ENCODE measurements at places on chromosomes 1 and 21.

DNA sequence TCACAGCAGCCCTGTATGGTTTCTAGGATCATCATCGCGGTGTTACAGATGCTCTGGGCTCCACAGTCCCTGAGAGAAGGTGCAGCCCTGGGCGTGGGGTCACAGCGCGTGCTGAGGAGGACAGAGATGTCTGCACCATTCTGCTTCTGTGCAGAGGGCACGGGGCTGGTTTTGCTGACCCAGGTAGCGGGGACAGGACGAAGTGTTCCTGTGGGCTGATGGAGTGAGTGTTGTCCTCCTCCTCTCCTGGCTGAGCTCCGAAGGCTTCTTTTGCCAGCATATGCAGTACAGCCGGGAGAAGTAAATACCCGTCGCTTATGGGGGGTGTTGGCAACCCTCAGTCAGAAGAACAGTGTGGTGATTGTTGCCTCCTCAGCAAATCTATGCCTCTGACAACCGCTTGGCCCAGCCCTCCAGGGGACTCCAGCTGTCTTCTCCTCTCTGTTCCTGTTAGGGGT is 101.5 kb downstream of the DDX20 start:
- no peak for DNase-seq

- no peak for DNase-seq
These were observed 51.3 kb downstream of the DNAJC6 start for GRCh38 chr1:65360648-65361047.

DNA sequence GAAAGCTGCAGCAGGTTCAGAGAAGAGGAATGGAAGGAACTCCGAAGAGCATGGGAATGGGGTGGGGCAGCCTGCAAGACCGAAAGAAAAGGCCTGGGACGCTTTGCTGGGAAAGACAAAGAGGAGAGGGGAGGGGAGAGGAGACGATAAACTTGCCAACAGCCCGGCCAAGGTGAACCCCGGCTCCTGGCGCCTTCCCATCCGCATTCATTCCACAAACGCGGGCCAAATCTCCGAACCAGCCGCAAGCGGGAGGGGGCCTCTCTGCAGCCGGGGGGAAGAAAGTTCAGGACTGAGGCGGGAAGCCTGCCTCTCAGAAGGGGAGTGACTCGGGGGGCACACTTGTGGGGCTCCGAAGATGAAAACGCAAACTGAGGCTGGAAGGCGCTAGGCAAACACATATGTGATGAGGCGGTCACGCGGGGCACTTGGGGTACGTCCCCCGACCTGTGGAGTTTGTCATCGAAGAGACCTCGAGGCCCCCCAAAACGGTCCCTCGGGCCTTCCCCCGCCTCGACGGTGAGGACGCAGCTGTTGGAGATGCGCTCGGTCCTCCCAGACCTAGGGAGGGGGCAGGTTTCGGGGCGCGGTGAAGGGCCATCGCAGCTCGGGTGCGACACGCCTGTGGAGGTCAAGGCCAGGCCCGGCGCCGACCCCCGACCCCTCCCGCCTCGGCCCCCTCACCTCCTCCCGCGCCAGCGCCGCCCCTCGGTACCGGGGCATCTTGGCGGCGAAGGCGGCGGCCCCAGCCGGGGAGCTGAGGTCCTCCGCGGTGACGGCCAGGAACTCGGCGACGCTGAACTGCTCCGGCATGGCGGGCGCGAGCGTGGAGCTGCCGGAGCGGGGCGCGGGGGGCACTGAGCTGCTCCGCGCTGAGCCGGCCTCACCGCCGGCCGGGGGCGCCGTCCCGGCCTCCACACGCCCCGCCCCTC is at the start of gene ASAP3:
ASAP3 (minus strand) TSS at position 859 of the 932 bp plus-strand sequence; CDS start at position 813, 46 bp downstream.
- DNase-seq = no peak

- DNase-seq = no peak
These were observed 216.9 kb downstream of the NUF2 start for GRCh38 chr1:163538667-163539066.

GRCh38 chr1:180497826-180498225 is 4.6 kb downstream of the ACBD6 start:
- DNase-seq = no peak

GRCh38 chr1:200556002-200556401 is 64.5 kb downstream of the KIF14 start:
- DNase-seq = no peak

GRCh38 chr1:2523891-2524609 is 2.3 kb downstream of the PANK4 start:
- no peak for DNase-seq

DNA sequence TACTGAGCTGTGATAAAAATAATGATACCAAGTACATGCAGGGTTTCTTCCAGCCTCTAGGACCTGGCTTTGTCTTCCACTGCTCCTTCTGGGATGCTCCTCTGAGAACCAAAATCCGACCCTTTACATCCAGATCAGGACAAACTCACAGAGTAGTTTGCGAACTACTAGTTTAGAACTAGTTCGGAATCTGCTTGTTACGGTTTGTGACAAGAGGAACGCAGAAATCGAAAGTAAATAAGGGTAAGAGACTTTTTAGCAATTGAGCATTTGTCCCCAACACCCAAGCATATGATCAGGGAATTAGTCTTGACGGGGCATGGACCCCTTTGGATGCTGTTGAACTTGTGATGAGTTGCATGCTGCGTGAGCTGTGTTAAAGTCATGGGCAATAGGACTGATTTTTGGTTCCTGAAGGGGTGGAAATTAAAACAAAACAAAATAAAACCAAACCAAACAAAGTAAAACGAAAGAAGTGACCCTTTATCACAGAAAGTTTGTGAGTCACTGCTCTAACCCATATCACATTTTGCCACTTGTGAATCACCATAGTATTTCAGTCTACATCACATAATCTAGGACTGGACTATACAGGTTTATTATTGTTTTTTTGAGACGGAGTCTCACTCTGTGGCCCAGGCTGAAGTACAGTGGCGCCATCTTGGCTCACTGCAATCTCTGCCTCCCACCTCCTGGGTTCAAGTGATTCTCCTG is 35.7 kb upstream of the ERRFI1 start:
- DNase-seq = no peak

Measured in inflammatory macrophage treated with lipopolysaccharide for 1 hour (primary cell).